ENCODE measurements at places on chromosomes 3 and 15.

DNA sequence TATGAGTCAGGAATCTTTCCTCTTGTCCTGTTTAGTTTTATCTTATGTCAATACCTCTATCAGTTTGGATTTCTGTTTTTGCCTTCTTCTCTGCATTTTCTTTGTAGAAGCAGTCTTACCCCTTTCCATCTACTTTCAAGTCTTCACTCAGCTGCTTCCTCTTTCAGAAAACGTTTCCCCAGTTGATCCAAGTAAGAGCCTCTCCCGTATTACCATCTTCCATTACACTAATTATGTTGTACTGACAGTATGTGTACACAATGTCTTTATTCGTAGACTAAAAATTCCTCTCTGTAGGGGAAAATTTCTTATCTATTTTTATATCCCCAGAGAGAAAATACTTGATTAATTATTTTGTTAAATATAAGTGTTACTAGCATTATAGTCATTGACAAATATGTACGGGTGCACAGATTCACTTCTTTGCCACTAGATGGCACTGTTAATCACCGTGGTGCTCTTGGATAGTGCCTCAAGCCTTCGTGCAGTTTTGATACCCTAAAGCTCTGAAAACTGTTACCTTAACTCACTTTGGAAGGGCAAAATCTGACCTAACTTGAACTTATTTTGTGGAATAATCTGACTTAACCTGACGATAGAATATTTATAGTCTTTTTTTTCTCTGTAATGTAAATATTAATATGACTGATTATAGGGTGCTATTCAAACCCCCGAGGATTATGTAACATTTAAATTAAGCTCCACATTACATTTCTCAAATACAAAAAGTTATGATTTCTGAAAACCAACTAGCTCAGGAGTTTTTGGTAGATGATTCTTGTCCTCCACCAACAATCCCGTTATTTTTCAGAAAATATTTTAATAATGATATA lies 74.2 kb upstream of the POU1F1 start:
- peak; percentile 54 for DNase-seq

GRCh38 chr15:64640146-64640871 lies 135.1 kb downstream of the RBPMS2 start:
- DNase-seq: peak; percentile 31

- no peak for DNase-seq
Measured at GRCh38 chr3:79052054-79052681, 715.6 kb downstream of the ROBO1 start.

DNA sequence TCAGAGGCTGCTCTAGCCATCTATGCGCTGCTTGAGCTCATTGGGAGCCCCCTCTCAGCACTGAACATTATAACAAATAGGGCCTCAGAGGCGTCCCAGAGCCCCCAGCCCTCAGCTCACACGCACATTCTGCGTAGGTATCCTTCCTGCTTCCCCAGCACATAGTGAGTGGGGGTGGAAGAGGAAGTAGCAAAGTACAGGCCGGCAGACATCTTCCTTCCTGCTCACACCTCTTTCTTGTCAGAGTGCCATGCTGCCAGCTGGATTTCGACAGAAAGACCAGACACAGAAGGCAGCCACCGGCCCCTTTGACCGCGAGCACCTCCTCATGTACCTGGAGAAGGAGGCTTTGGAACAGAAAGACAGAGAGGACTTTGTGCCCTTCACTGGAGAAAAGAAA lies 16.6 kb downstream of the TMOD2 start:
- no peak for DNase-seq

DNA sequence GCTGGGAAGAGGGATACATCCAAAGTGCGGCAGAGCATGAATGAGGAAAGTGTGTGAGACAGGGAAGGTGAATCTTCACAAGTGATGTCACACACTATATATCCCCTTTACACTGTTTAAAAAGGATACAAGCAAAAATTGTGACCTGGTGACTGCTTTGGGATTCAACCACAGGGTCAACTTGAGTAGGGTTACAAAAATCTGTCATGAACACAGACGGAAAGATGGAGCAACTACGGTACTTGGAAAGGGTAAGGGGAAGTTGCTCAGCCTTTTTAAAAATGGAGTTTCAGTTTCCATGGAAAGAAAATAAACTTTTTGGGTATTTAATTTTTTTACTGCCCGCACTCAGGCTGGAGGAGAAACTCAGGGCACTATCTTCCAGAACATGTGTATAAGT lies 60.3 kb downstream of the B3GNT5 start:
- no peak for DNase-seq

GRCh38 chr15:24956111-24956838 lies 1.5 kb downstream of the SNRPN start:
- DNase-seq: peak; percentile 63

GRCh38 chr3:114558271-114558670 lies 264.4 kb downstream of the TIGIT start:
- DNase-seq: peak; percentile 9

- no peak for DNase-seq
Measured at GRCh38 chr15:65512807-65513416, 4.6 kb downstream of the DPP8 start.

- DNase-seq: no peak
Measured at GRCh38 chr3:14494973-14495300, 45.2 kb downstream of the GRIP2 start.

DNA sequence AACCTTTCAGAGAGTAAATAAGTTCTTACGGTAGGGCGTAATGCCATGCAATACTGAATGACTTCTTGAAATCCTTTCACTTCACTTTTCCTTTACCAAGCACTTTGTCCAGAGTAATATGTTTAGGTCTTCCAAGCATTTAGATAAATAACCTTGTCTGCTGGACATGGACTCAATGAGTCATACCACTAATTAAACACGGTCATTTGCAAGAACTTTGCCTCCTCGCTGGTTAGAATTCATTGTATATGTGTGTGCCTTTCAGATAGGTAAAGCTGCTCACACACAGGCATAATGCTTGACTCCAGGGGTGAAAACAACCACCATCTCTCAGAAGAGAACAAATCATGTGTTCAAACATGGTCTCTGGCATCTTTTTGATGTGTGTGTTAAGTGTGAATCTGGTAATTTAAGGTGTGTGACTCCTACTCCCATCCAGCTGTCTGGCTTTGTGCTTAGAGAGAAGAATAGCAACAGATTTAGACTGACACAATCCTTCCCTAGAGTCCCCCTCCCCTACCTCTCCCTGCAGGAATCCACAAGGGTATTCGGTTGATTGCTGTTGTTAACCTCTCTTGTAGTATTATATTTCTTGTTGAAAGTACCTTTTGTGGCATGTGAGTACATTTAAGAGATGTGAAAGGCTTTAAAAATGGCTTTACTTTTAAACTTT lies 419.0 kb downstream of the CNTN4 start:
- no peak for DNase-seq

DNA sequence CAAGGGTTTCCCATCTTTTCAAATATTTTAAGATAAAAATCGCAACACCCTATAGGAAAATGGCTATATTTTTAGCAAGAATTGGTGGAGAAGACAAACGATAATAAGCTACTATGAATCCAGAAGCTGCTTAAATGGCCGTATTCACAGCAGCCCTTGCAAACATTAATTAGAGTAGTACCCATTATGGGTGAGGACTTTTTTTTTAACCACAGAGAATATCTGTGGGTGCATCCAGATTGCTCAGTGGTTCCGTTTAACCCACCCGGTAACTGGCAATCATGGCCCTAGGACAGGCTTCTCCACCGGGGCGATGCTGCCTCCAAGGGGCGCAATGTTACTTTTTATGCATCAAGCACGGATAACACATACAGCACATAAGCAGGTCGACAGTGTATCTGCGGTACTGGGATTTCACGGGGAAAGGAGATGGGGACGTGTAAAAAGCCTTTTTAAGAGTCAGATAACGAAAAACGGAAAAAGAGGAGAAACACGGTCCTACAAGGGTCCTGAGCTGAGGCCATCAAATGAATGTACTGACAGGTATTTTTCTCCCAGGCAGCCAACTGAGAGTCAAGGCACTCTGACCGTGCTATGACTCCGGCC lies 968 bp upstream of the TMEM266 start:
- peak; percentile 26 for DNase-seq

DNA sequence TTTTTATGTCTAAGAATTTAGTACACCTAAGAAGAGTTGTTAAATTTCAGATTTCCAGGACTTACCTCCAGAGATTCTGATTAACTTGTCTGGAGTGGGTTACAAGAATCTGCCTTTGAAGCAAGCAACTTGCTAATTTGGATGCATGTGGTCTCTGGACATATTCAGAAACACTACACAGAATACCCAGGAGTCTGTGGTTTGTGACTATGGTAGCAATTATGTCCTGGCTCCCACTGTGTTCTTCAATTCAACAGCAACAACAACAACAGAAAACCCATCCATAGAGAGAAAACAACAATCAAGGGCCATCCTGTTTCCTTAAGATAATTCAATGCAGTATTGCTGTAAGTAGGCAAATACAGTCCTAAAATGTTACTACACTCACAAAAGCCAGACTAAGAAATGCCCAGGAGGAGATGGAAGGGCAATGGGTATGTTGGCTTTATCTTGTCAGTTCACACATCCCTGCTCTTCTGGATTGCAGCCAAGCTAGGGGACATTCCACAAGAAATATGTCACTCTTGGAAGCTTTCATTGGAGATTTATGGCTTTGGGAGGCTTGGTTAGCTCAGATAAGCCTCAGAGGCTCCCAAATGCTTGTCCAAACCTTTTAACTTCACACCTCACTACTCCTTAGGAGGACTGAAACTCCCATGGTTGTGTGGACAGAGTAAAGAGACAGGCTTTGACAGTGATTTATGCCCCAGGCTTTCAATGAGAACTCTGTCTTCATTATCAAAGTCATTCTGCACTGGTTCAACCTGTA lies 99.4 kb upstream of the MRPL3 start:
- peak; percentile 10 for DNase-seq

DNA sequence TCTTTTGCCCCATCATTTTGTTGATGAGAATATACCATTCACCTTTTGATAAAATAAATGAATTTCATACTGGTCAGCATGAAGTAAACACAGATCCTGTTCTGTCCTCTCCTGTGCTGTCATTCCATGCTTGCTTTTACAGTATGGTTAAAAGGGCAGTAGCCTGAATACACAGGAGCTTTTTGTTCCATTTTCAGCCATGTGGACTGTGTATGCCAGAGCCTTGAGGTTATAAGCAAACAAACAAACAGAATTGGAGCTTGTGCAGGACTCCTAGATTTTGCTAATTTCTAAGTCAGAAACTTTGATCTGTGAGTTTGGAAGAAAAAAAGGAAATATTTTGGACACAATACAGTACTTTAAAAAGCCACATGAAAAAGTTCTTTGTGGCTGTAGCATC lies 91.9 kb downstream of the LRRC28 start:
- DNase-seq: no peak

- no peak for DNase-seq
Measured at GRCh38 chr3:98798820-98799219, 35.7 kb downstream of the ST3GAL6 start.

- DNase-seq: no peak
Measured at GRCh38 chr3:94573337-94573736, 510.5 kb downstream of the NSUN3 start.

- DNase-seq: peak; percentile 43
Measured at GRCh38 chr15:76973362-76973743, 21.6 kb upstream of the PSTPIP1 start.

DNA sequence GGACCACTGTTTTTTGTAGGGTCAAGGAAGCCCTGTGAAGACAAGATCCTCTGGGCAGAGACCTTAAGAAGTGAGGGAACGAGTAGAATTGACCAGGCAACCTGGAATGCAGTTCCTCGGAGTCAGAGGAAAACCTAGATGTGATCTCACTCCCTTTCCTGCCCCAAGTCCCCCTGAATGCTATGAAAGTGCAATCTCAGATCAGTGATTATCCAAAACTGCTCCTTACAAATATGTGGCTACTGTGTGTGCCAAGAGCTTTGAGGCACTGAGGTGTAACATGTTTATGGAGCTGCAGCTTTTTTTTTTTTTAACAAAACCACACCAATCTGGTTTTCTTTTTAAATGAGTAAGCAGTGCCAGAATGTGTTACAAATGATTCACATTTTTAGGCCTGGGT lies 35.8 kb downstream of the THSD4 start:
- DNase-seq: peak; percentile 71

DNA sequence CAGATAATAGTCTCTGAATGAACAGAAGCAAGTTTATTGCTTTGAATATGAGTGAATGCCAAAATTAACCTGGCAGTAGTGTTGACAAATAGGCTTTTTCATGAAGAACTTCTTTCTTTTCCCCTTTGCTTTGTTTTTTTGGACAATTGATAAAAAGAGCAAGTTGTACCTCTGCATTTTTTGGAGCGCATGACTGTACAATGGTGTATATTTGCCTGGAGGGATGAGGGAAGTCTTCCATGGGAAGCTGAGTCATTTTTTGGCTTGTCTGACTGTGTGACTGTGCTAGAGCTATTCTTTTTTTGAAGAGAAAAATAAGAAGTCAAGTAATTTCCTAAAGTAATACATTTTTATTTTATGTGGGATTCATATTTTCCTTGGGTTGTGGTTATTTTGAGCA lies 186.9 kb downstream of the KLHL25 start:
- peak; percentile 87 for DNase-seq

DNA sequence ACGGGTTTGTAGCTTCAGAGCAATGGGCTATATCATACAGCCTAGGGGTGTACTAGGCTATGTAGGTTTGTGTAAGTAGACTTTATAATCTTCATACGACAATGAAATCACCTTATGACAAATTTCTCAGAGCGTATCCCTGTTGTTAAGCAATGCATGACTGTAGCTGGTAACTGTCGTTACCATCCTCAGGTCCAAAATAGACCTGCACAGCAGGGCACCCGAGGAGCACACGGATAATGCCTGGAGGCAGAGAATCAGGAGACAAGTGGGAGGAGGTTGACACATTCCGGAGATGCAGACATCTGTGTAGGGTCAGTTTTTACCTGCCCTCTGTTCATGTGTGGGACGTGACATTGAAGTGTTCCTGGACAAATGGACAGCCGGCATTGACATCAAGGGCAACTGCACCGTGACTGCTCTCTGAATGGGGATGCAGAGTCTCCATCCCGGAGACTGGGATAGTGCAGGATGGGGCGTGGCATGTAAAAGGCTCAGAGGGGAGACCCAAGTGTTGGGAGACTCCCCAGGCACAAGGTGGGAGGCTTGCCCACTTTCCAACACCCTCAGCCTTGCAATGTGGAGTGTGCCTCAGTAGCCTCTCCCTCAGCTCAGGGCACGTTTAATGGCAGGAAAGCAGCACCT lies 45.9 kb upstream of the PGPEP1L start:
- DNase-seq: no peak

- DNase-seq: no peak
Measured at GRCh38 chr3:195803289-195803908, 8.3 kb downstream of the MUC4 start.

- peak; percentile 88 for DNase-seq
Measured at GRCh38 chr3:98855806-98856400, 45.6 kb downstream of the DCBLD2 start.

GRCh38 chr3:31253782-31254181 lies 278.9 kb upstream of the STT3B start:
- no peak for DNase-seq

All from EL (cell line).